ENCODE measurements at places on chromosomes 12 and 14.

GRCh38 chr12:59191372-59191771 lies 271.1 kb upstream of the LRIG3 start:
- no peak for DNase-seq

DNA sequence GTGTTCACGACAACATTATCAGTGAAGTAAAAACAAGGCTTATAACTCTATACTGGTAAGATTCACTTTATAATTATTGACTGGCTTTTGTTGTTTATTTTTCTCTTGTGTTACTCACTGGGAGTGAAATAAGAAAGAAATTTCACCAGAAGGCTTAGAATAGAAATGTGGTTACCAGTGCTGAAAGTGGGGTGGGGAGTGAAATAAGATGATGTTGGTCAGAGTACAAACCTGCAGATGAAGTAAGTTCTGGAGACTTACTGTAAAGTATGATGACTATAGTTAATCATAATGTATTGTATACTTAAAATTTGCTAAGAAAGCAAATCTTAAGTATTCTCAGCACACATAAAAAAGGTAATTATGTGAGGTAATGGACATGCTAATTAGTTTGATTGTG lies 198.4 kb downstream of the KLHL28 start:
- DNase-seq = no peak

- no peak for DNase-seq
These were observed 65.9 kb downstream of the ITPR2 start for GRCh38 chr12:26767116-26767515.

DNA sequence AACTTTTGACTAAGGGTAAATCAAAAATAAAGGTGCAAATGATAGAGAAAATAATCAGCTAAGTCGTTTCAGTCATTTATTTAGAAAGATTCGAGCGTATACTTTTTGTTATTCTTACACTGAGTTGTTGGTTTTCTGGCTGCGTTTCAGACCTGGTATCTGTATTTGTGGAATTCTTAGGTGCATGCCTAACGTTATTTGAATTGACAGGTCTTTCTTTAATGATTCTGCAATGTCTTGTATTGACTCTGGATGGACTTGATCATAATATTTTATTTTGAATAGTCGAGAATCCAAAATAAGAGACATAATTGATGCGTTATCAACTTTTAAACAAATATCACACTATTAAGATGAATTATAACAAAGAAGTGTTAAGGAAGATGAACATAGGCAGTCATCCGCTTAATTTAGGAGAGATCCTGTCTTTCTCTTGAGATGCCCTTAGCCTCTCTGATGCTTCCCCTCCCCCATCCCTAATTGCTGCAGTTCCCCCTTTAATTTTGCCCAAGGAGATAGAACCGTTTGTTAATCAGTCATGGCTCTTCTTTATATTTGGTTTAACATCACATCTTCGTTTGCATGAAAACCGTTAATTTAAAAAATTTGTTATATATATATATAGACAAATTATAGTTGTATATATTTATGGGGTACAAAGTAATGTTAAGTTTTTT lies 1.8 kb downstream of the ALX1 start:
- no peak for DNase-seq

DNA sequence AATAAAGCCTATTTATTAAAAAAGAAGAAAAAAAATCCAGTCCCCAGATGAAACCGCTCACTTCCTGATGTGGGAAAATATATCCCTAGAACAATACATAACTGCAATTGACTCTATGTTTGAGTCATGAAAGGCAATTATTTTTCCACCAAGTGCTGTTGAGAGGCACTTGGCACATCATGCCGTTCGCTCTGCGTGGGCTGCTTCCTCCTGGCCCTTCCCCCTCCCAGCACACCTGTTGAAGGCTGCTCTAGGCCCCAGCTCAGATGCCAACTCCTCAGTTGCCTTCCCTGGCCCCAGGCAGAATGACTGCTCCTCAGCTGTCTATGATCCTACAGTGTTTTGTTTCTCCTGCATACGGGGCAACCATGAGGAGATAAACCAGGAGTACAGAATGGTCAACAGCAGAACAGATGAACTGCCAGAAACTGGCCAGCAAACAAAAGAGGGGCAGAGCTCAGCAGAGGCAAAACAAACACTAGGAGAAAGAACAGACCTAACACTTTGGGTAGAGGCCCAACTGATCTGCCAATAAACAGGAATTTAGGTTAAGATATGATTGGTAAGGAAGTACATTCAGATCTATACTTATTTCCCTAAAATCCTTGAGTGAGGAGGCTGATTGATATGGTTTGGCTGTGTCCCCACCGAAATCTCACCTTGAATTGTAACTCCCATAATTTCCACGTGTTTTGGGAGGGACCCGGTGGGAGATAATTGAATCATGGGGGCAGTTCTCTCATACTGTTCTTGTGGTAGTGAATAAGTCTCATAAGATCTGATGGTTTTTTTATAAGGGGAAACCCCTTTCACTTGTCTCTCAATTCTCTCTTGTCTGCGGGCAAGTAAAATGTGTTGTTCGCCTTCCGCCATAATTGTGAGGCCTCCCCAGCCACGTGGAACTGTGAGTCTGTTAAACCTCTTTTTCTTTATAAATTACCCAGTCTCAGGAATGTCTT lies 58.6 kb downstream of the SLC38A1 start:
- peak; percentile 69 for DNase-seq

DNA sequence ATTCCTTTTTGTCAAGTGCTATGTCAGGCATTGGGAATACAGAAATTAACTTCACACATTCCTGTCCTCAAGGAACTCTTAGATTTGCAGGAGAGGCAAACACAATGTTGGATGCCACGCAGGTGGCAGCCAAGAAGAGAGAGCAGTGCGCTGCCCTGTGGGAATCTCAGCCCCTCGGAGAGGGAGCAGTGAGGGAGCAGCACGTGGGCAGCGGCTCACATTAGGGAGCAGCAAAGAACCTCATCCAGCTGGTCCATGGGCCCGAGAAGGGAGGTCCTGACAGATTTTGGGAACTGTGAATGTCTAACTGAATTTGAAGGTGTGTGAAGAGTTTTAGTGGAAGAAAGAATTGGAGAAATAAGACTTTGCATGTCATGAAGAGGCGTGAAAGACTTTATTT lies 47.2 kb upstream of the EVL start:
- DNase-seq = no peak

DNA sequence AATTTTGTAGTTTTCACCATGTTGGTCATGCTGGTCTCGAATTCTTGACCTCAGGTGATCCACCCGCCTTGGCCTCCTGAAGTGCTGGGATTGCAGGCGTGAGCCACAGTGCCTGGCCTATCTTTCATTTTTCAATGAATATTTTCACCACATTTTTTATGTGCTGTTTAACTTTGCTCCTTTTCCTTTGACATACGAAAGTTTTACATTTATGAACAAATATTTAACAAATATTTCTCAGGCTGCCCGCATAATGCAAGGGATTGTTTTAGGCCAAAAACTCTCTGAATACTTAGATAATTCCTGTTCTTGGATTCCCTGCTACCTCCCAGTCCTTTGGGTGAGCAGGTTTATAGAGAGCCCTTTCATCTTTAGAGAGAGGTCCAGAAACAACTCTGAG lies 8.7 kb upstream of the CHST11 start:
- DNase-seq = no peak

- no peak for DNase-seq
These were observed 508.2 kb upstream of the ATP2B1 start for GRCh38 chr12:90216815-90217214.

- DNase-seq = no peak
These were observed 135.6 kb downstream of the ESR2 start for GRCh38 chr14:64158608-64159007.

DNA sequence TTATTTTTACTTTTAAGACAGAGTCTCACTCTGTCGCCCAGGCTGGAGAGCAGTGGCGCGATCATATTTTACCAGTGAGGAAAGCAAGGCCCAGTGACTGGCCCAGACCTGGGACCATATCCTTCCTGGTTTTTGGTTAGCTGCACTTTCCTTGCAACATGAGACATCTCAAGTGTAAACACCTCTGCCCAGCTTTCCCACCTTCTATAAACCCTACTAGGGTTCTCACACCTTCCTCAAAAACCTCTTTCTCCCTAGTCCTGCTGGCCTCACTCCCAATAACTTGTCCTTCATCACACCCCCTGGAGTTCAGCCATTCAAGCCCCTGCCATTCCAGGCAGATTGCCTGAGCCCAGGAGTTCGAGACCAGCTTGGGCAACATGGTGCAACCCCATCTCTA lies 10.3 kb upstream of the PRPH start:
- no peak for DNase-seq

GRCh38 chr14:22073801-22074200 lies 400.2 kb upstream of the OR4E1 start:
- DNase-seq = no peak

DNA sequence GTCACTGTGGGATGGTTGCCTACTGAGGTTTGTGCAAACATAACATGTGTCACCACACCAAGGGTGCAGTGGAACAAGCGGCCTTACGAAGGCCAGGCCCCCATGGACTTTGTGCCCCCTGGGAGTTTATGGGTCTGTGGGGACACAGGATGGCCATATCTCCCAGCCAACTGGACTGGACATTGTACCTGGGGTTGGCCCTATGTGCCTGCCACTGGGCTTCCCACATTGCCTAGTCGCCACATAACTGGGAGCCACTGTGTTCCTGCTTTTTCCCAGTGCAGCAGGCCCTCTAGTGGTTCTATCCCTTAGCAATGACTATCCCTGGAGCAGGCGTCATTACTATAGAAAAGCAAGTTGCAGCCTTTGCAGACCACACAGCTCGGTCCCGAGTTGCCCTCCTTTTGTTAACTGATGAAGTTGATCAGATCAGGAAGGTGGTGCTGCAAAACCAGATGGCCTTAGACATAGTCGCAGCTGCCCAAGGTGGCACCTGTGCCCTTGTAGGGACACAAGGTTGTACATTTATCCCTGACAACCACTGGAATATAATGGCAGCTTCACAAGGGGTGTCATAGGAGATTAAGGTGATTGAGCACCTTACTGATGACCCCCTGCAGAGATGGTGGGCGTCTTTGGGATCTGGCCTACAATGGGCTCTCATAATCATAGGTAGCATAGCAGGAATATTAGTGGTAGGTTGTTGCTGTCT lies 15.2 kb upstream of the RNASE12 start:
- DNase-seq = no peak

DNA sequence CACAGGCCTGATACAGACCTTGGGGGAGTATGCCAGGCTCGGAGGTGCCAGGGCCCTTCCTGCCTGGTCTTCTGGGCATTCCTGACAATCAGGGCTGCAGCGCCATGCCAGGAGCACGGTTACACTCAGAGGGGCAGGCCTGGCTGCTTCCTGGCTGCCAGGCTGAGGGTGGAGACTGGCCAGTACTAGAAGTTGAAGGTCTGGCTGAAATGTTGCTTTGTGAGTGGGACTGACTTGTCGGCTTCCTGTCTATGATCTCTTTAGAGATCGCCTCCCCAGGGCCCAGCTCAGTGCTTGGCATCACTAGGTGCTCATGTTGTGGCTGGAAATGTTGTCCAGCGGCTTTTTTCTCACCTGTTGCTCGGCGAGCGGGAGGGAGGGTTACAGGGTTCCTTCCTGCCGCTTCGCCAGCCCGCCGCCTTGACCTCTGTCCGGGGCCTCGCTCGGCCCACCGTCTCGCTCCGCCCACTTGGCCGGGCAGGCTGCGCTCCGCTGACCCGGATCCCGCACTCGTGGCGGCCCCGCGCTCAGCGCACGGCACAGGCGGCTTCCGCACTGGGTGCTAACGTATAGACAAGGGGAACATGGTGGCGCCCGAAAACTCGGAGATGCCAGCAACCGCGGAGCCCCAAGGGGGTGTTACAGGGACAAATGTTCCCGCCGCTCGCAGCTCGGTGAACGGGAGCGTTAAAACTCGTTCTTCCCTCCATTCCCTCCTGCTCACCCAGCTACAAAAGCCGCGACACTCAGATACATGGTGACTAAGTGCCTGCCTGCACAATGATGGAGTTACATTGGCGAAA lies 32.6 kb downstream of the PAPLN start:
- no peak for DNase-seq

- no peak for DNase-seq
These were observed 165.5 kb downstream of the SLC38A4 start for GRCh38 chr12:46660276-46660675.

Measured in NCI-H1436 treated with DMSO at 0.1 percent for 48 hours (cell line).